HTR-8/SVneo (cell line): ENCODE measurements at places on chromosomes 7 and 10.
A peak's percentile ranks its signal among the peaks of the same experiment; 100 is the strongest.

- no peak for DNase-seq
Observed at GRCh38 chr7:1235501-1236131, 2.9 kb downstream of the UNCX start.

DNA sequence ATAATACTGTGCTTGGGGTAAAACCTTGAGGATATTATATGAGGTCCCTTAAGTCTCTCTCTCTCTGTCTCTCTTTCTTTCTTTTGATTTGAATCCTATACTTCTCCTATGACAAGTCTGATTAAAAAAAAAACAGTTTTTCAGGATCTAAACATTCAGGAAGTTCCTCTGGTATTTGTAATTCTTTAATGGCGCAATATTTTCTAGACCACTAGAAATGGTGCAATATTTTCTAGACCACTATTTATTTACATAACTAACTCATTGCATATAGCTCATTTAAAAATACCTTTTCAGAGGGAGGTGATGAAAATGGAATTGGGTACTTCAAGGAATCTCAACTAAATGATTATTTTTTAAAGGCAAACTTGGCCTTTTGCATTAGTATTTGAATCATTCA lies 1235.3 kb downstream of the GATA3 start:
- DNase-seq = no peak

DNA sequence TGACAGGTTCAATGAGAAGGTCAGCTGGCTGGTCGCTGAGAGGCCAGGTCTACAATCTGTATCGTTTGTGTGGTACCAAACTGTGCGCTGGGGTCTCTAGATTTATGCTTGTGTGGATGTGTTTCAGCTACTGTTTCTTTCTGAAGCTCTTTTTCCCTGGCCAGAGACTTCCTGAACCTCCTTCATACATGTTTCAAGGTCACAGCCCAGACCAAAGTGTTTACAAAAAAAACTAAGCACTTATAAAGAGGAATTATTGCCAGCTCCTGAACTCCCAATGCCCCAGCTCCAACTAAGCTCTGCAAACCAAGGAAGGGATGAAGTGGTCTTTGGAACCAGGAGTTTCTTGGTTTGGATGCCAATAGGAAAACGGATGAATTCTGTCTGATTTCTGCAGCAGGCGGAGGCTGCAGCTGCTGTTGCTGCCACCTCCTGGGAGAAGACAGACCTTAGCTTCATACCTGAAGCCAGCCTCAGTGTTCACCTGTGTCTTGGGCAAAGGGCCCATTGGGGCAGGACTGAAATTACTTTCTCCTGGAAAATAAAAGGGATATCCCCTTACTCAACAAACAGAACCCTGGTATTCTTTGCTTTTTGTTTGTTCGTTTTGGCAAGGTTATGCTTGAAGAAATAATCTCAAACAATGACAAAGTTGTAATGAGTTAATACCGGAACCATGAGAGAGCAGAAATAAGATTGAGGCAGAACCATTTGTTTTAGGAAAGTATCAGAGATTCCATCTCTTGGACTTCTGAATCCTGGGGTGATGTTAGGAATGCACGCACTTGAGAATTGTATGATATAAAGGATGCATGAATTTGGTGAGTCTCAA lies 24.6 kb upstream of the MKLN1 start:
- DNase-seq = peak; percentile 28

GRCh38 chr10:121436281-121436629 lies 162.0 kb downstream of the FGFR2 start:
- no peak for DNase-seq

- no peak for DNase-seq
Observed at GRCh38 chr10:130453036-130453720, 317.0 kb downstream of the GLRX3 start.

GRCh38 chr10:4522296-4523000 lies 303.6 kb upstream of the AKR1E2 start:
- DNase-seq = no peak

DNA sequence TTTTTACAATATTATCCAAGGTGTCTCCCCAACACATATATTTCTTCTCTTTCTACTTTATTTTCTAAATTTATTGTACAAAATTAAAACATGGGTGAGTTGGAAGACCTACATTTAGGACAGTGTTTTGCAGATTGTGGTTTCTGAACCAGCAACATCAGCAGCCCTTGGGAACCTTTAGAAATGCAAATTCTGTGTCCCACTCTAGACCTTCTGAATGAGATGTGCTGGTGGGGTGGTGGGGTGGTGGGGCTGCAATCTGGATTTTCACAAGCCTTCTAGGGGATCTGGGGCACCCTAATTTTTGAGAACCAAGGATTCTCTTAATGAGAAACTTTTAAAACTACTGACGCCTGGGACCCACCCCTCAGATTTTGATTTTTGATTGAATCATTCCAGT lies 7.4 kb upstream of the PAPSS2 start:
- DNase-seq = no peak

- DNase-seq = no peak
Observed at GRCh38 chr7:45456747-45457524, 117.2 kb upstream of the ADCY1 start.

DNA sequence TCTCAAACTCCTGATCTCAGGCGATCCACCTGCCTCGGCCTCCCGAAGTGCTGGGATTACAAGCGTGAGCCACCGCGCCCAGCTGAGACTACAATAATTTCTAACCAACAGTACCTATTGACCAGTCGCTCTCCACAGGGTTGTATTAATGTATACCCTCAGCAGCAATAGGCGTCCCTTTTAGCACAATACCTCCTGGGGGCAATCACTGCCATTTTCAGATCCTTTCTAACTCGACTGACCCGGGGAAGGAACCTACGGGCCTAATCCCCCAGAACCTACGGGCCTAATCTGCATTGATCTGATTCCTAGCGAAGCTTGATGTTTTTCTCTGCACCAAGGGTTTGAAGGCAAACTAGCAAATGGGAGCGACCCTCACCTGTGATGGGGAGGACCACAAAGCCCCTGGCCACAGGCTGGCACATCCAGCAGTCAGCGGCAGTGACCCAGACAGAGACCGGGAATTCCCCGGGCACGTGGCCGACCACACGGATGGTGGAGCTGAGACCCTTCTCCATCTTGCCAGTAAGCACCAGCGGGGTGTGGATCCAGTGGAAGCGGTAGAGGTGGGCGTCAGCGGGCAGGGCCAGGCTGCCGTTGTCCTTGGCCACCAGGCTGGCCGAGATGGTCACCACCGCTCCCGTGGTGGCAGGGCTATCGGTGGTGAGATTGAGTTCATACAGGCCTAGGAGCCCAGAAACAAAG lies 6.9 kb downstream of the TMEM130 start:
- DNase-seq = no peak

DNA sequence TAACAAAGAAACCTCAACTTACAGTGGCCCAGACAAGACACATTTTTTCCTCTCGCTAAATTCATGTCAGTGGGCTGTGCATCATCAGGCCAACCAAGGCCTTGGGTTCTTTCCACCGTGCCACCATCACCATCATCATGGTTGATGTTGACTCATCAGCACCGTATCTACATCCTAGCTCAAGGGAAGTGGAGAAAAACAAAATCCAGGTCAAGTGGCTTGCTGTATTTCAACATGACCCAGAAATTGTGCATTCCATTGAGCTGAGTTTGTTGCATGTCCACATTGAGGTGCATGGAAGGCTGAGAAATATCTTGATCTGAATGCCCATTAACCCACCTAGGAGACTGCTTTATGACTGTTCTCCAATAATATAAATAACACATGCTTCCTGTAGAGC lies 312.4 kb upstream of the CDC14C start:
- no peak for DNase-seq

DNA sequence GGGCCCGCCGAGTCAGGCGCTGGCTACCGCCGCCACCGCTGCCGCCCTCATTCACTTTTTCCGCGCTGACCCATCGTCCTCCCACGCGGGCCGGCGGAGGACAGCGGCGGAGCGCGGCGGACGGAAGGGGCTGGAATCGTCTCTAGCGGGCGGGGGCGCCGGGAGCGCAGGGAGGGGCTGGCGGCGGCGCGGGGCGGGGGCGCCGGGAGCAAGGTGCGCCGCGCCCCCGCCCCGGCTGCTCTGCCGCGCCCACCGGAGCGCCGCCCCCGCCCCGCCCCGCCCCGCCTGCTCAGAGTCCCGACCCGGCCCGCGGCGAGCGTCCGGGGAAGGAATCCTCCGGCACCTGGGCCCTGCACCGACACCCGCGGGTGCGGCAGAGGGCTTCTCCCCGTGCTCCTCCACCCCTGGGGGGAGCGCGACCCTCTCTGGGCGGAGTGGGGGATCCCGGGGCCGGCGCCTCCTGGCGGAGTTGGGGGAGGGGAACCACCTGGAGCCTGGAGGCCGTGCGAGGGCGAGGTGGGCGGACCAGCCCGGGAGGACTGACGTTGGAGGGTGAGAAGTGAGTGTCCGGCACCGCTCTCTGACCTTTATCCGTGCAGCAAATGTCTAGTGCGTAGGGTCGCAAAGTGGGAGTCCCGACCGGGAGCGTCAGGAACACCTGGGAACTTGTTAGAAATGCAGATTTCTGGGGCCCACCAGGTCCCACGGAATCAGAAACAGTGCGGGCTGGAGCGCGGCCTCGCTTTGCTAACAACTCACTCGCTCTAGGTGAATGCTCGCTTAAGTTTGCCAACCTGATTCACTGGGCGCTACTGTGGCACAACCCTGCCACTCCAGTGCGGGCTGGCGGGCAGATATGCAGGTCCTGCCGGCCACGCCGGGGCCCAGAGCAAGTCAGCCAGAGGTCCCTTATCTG lies at the start of gene COBL:
Gene COBL, minus strand, starts transcription at position 144 of the 916 bp plus-strand sequence. CDS start 176 bp downstream, outside the sequence.
- DNase-seq = no peak

GRCh38 chr10:78903341-78903940 lies 165.3 kb upstream of the ZMIZ1 start:
- no peak for DNase-seq

DNA sequence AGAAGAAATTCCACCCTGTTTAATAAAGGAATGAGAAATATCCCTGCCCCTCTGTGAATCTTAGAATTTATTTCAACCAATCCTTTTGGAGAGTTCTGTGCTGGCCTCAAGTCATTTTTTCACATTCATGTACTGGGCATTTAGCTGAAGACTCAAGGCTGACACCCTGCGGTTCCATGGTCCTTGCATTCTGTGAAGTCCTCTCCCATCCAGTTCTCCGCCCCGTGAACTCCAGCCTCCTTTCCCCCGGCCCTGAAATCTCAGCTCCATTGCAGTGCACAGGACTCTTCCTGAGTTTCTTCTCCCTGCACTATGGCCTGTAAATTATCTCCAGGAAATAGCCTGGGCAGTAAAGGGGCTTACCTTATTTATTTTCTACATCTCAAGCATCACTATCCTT lies 183.0 kb upstream of the KCND2 start:
- no peak for DNase-seq

DNA sequence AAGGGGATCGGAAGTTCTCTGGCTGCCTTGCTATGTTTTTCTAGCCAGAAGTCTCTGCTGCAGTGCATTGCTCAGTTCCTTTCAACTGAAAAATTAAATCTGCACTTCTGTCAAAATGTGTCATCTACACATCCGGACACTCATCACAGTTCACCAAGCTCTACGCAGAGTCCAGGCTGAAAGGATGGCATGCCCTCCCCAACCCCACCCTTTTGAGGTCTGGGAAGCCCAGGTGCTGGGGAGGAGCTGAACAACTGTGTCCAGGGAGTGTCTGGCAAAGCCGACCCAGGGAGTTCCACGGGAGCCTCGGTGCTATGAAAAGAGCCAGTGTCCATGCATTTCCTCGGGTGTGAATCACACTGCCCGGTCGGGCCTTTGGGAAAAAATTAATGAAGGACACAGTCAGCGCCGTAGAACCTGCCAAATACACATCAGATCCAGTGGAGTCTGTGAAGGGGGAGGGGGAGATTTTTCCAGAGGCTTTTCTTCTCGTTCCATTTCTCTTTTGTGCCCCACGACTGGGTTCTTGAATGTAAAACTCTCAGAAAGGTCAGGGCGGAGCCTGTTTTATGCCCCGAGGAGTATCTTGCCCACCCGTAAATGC lies 757 bp upstream of the PALS2 start:
- DNase-seq = peak; percentile 26

DNA sequence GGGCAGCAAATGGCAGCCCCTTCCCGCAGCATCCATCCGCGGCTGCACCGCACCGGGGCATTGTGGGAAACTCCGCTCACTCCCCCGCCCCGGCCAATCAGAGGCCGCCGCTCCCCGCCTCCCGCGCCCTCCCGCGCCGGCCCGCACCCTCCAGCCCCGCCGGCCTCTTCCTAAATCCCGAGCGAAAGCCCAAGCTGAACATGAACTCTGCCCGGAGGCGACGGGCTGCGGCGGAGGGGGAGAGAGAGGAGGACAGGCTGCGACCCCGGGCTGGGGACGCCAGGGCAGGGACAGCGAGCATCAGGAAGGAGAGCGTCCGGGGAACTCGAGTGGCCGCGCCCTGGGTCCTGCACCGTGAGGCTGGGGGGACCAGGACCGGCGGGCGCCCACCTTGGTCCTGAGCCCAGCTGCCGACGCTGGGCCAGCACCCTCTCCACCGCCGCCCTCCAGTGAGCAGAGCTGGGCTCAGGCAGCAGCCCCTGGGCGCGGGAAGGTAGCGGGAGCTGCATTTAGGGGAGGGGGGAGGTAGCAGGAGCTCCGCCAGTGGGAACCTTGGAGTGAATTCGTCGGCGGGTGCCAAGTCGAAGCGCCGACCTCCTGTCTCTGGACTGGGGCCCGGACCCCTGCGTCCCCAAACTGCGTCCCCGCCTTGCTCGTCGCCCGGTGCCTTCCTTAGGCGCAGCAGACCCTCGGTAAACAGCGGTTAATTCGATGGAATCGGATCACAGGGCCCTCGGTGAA lies at the start of gene DGKI:
Gene DGKI, minus strand, starts transcription at position 148 of the 741 bp plus-strand sequence.
- no peak for DNase-seq

- DNase-seq = peak; percentile 22
Observed at GRCh38 chr7:29563590-29564495, at the start of gene PRR15. Gene PRR15 (plus strand): TSS chr7:29563835. CDS start chr7:29566330, 2,495 bp downstream.

DNA sequence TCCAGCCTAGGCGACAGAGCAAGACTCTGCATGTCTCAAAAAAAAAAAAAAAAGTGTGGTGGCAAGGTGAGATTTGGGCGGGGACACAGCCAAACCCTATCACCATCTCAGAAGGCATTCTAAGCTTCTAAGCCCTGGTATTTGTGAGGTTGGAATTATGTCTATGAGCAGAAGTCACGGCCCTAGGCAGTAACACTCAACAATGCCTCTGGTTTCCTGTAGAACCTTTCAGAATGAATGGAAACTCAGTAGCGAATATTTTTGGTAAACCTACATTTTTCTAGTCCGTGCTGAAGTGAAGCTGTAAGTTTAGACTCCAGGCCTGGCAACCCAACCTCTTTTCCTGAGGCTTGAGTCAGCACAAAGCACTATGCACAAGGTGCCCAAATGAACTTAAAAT lies 88.3 kb downstream of the FAM107B start:
- no peak for DNase-seq

DNA sequence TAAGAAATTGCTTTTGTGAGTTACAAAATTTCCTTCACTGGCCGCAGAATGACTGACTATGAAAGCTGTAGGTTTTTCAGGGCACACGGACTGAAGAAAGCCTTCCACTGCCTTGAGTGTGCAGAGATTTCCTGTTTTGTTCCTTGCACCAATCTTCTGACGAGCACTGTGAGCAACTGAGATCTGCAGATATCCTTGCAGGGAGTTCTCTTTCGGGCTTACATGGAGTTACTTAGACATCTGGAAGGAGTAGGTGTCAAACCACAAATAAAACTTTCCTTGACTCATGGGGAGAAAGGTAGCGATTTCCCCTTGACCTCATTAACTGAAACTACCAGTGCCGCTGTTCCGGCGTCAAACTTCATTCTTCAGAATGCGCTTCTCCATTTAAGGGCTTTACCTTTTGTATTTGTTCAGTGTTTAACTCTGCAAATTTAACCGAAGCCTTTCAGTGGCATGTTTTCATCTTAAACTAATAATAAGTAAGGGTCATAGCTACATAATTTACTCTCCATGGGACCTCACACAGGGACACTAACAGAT lies 1175.3 kb downstream of the GATA3 start:
- no peak for DNase-seq

GRCh38 chr7:149196151-149196704 lies 882 bp downstream of the ZNF282 start:
- no peak for DNase-seq
